ENCODE measurements at places on chromosomes 2 and 18.

- no peak for DNase-seq
Observed at GRCh38 chr2:162184821-162185450, 32.9 kb upstream of the GCG start.

DNA sequence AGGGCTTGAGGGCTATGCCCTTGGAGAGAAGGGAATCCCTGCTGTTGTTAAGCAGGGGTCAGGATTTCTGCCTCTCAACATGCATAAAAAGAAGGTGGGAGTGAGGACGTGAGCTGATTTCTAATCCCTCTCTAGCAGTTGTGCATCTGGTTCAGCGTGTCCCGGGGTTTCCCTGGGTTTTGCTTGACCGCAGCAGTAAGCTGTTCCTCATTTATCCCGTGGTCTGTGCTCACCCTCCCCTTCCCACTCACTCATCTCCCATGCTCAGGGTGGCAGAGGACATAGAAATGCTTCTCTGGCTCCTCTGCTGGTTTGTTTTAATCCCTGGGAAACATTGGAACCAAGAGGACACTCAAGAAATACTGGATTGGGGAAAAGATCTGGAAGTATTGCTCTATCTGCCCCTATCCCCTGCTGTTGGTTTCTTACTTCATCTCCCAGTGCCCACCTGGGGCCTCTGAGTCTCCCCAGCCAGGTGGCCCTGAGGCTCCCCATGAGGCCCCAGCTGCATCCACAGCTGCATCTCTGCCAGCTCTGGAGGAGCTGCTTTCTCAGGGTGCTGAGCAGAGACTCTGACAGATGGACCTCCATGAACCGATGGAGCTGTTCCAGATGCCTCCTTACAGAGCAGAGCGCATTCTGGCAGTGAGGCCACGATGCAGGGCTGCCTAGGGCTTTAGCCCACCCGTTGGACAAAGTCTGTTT lies 36.1 kb downstream of the TET3 start:
- no peak for DNase-seq

- DNase-seq = no peak
Observed at GRCh38 chr2:84906108-84906899, 848 bp downstream of the TMSB10 start.

DNA sequence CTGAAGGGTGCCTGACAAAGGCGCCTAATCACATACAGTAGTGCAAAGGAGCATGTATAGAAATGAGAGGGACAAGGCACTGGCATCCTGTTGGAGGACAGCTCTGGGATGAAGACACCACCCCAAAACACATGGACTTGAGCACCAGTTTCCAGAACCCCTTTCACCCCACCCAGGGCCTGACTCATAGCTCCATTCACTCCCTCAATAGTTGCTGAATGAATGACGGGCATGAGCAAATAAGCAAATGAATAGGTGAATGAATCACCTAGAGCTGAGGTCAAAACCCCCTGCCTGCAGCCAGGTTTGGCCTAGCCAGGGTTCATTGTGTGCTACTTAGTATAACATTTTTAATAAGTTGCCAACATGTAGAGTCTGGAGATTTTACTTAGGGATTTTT lies 66.3 kb downstream of the NRP2 start:
- no peak for DNase-seq

DNA sequence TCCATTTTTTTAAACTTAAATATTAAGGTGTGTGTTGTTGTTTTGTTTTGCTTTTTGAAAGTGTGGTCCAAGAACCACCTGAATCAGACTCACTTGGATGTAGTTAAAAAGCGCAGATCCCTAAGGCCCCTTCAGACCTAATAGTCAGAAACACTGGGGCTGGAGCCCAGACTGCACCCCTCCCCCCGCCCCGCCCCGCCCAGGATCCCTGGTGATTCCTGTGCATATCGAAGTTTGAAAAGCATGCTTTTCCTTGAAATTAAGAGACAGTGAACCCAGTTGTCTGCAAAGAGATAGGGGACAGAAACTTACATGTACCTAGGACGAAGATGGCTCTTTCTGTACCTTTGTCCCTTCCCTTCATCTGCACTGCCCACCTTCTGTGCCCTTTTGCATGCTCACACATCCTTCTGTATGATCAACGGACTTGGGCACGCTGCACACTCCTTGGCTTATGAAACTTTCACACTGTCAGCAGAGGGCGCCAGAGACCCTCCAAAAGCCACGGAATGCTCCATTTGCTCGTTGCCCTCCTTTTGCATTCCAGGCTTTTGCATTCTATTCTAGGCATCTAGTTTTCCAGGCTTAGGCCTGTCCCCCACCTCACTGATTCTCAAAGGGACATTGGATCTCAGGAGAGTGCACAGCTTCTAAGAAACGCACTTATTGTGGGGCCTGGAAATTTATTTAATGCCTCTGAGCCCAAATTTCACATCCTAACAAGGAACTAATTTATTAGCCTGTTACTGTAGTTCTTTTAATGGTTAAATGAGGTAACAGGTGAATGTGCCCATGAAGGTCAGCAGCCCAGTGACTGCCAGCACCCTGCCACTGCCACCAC lies 32.8 kb upstream of the SLC14A1 start:
- DNase-seq = peak; percentile 23

GRCh38 chr2:8629402-8629801 lies 52.5 kb upstream of the ID2 start:
- no peak for DNase-seq

- DNase-seq = no peak
Observed at GRCh38 chr2:5736886-5737285, 44.7 kb downstream of the SOX11 start.

GRCh38 chr2:129458436-129458835 lies 521.0 kb upstream of the RAB6C start:
- DNase-seq = no peak

Measured in glomerular endothelial cell (primary cell).